ENCODE measurements at places on chromosomes 7 and 10. TPM values are rescaled to one million over a fixed set of nuclear protein-coding genes. Genes with fewer than 3 reads are reported as not detected.

CALCR gene
- total RNA-seq = 0.51 TPM

FAM25G gene
- total RNA-seq = not detected

LRIT1 gene
- not detected for total RNA-seq

- no peak for DNase-seq
These were observed 7.0 kb downstream of the TNKS2 start for GRCh38 chr10:91805110-91805838.

DNA sequence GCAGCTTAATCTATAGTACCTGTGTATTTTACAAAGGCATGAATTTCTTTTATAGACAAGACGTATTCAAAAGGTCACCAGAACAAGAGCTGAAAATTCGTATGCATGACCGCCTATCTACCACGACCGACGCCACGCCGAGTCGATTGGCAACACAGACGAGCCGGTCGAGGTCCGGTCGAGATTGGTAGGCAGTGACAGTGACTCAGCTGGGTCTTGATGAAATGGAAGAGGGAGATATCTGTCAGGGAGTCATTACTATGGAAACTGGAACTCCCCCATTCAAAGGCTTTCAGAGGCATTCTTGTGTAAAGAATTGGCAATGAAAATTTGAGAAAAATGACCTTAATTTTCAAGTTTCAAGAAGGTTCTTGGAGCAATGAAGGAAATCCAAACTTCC, 2.1 kb downstream of the ATP5MK start:
- DNase-seq = no peak

GRCh38 chr7:106599343-106599698, 61.6 kb downstream of the CCDC71L start:
- DNase-seq = no peak

DNA sequence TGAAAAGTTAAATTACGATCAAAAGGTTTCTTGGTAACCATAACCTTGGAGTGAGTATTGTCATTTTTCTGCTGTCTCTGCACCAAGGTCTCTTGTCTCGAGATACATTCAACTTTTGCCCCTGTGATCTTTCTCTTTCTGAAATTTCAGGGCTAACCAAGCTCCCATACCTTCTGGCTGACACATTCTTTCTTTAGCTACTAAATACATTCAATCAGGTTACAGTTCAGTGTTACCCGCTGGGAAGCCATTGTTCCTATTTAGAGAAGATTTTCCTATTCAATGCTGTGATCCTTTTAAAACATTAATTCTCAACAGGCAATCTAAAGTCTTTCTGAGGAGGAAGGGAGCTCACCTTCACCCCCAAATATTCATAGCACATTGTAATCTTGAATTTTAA, 22.9 kb upstream of the DMTF1 start:
- no peak for DNase-seq

DNA sequence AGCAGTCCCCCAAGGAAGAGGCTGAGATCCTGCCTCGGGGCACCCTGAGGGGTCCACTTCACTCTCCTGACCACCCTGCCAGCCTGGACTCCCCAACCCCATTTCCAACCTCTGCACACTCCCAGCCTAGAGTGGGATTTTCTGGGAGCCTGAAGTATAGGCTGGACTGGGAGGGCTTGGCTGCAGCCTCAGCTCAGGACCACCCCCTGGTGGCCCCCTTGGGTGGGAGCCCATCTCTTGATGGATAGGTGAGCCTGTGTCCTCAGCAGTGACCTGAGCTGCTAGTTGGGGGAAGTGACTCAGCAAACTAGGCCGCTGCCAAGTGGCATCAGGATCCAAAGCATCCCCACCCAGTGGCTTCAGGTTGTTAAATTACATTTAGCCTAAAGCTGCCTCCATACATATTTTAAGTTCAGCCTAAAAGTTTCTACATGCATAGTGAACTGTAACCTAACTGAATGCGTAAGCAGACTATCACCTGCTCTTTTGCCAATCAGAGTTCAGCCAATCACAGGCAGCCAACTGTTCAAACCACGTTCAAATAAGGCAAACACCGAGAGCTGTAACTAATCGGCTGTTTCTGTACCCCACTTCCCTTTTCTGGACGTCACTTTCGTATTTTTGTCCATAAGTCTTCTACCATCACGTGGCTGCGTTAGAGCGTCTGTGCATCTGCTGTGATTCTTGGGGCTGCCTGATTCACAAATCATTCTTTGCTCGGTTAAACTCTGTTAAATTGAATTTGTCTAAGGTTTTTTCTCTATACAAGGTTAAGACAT, 144.0 kb downstream of the PLPP4 start:
- DNase-seq = no peak

Measured in mesenteric fat pad (tissue), 1 donor.